Stimulated activated naive CD8-positive, alpha-beta T cell treated with anti-CD3 and anti-CD28 coated beads, Interleukin-15, Interleukin-2, amounts not matched to agents 100 U/mL and 50 U/mL, for 24 hours (primary cell): ENCODE measurements at places on chromosomes 11 and 22.

DNA sequence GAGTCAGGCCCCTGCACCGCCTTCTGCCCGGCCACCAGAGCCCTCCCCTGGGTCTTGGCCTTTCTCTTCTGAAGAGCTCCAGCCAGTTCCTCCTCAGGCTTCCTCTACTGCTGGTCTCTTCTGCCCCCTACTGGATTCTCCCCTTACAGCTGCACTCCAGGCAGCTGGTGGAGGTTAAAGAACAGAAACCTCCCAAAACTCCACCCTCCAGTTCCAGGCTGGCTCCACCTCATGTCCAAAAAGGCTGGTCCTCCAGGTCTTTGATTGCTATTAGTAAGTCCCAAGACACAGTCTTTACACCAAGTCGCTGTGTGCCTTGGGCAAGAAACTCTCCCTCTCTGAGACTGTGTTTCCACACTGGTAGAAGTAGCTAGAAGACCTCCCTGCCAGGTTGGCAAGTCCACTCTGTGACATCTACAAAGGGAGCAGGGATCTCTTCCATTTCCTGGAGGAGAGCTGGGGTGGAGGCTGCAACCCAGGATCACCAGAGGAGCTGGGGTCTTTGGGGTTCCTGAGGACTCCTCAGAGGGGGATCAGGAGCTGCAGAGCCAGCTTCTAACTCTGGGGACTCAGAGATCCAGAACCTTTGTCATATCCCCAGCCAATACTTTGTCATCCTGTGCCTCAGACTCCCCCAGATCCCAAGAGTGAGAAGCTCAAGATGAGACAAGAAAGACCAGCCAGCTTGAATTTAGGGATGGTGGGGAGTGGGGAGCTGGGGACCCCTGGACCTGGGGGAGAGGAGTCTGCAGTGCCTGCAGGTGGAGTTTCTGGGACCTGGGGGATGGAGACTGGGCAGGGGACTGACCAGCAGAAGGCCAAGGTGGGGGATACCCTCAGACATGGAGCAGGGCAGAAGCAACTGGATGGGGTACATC, 3.4 kb upstream of the IGLL5 start:
- DNase-seq = peak; percentile 74

- no peak for DNase-seq
Measured at GRCh38 chr11:37115963-37116362, 517.9 kb upstream of the RAG2 start.

GRCh38 chr22:40107244-40107643, 70.5 kb upstream of the TNRC6B start:
- DNase-seq = no peak

DNA sequence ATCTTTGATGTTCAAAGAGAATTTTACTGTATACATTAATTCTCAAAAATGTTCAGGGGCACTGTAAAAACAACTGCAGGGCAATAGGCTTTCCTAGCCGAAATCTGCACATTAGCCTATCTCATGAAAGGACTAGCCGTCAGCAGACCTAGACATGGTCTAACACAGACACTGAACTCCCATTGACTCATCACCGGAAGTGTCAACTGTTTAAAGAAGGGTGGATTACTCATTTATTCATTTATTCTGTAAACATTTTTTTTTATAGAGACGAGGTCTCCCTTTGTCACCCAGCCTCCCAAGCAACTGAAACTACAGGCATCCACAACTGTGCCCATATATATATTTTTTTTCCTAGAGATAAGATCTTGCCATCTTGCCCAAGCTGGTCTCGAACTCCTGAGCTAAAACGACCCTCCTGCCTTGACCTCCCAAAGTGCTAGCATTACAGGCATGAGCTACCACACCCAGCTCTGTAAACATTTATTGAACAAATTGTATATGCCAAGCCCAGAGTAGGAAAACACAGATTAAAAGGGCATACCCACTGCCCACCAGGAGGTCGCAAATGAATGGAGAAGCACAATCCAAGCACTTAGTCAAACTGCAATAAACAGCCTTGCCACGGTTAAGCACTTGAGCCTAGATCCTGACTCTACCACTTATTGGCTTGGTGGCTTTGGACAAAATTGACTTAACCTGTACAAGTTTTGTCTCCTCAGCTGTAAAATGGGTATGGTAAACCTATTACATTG, 26.6 kb downstream of the RAB30 start:
- DNase-seq = no peak

- no peak for DNase-seq
Measured at GRCh38 chr11:133600786-133601185, 68.5 kb upstream of the OPCML start.

DNA sequence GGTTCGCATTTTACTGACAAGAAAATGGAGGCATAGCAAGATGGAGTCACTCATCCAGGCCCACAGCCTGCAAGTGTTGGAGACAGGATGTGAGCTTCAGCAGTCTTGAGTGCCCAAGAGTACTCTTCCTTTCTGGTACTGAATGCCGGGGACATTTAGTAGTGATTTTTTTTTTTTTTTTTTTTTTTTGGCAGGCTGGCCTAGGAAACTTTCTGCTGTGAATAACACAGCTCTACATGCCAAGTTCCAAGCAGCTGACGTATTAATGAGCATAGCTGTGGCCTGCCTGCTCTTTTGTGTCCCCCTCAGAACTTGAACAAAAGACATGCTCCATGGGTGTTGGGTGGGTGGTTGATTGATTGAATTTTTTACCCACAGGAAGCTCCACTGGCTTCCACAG, 195.5 kb upstream of the CADM1 start:
- no peak for DNase-seq

GRCh38 chr22:23289851-23290724, 109.8 kb downstream of the BCR start:
- peak; percentile 70 for DNase-seq
